ENCODE measurements at places on chromosomes 6 and 20. TPM values are rescaled to one million over a fixed set of nuclear protein-coding genes. Genes with fewer than 3 reads are reported as not detected.

Gene BMP5
- 1.6 TPM for polyA plus RNA-seq

Gene C20orf202
- polyA plus RNA-seq, result 0.27 TPM

Gene SLC32A1
- not detected for polyA plus RNA-seq

Gene RHAG
- 2.8 TPM for polyA plus RNA-seq

Gene KCNK16
- not detected for polyA plus RNA-seq

- DNase-seq, result no peak
These were observed 7.7 kb downstream of the TPMT start for GRCh38 chr6:18147160-18147559.

DNA sequence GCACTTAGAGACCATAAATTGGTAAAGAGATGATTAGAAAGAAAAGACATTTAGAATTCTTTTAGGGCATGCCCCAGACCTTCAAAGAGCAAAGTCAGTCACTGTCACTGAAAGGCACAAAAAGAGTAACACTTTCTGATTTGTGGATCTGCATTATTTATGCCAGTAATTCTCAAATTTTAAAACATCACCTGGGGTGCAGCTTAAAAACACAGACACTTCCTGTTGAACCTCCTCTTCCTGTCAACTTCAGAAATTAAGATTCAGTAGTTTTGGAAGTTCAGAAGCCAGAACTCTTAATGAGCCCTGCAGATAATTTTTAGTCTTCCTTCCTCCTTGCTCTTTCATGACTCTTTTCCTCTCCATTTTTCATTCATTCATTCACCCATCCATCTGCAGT is 137.5 kb downstream of the NRN1 start:
- DNase-seq, result no peak

DNA sequence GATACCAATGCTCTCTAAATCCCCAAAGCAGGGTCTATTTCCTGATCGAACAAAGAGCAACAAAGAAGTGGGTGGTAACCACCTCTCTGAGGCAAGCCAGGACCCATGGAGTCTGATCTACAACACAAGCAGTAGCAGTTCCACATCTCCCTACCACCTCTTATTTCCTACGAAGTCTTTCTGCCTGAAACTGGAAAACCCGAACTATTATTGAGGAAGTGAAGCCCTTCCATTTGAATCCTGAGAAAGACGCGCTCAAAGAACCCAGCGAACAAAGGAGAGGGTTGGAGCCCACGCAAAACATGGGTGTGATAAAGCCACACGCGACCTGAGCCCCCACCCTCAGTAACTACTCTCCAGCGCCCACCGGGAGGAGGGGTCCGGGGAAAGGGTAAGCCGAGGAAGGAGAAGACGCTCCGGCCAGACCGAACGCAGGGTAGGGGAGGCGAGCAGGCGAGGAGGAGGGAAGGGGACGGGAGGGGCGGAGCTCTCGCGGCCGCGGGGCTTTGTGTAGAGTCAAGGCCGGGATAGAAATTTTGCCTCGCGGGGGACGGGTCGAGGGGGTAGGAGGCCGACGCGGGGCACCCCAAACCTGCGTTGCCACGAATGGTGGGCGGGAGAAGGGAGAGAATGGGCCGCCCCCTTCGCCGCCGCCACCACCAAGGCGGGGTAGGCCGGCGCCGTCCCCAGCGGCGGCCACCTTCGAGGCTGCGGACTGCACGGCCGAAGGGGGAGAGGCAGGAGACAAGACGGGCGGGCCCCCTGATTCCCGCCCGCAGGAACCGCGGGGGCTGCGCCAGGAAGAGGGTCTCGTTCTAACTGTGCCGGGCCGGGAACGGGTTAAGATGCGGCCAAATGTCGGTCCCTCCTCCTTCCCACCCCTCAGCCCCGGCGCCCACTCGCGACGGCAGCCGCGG is 802 bp downstream of the HDAC2 start:
- peak; percentile 55 for DNase-seq

DNA sequence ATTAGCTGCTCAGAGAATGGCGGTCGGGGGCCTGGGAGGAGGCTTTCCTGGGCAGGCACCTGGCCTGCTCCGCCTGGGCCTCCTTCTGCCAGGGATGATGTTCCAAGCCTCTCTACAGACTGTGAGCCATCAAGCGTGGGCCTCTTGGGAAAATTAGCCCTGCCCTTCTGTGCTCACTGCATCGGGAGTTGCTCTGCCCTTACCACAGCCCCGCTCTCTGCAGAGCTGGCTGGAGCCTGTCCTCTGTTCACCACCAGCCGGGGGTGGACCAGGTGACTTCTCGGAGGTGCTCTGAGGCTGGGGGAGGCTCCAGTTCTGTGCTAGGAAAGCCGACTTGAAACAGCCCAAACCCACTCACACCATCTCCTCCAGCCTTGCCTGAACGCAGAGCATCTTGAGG is 24.2 kb downstream of the MDGA1 start:
- no peak for DNase-seq

DNA sequence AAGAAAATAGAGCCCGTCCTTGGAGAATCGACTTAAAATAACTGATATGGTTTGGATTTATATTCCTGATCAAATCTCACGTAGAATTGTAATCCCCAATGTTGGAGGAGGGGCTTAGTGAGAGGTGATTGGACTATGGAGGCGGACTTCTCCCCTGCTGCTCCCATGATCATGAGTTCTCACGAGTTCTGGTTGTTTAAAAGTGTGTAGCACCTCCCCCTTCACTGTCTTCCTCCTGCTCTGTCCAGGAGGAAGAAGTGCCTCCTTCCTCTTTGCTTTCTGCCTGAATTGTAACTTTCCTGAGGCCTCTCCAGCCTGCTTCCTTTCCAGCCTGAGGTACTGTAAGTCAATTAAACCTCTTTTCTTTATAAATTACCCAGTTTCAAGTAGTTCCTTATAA is 529.2 kb downstream of the HAO1 start:
- DNase-seq, result no peak

DNA sequence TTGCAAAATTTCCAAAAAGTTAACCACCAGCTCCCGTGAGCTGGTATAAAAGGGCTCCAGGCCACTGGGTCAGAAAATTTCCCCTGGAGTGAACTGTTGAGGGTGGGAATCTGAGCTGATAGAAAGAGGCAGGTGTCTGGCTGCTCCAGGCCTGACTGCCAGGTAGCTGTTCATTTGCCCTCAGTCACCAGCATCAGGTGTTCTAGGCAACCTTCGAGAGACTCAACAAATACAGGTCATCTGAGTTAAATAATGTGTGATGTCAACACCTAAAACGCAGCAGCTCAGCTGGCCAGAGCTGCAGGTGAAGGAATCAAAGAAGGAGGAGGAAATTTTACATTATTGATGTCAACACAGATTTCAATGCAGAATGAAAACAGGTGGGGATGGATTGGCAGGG is 46.7 kb downstream of the KCNK5 start:
- DNase-seq, result no peak

DNA sequence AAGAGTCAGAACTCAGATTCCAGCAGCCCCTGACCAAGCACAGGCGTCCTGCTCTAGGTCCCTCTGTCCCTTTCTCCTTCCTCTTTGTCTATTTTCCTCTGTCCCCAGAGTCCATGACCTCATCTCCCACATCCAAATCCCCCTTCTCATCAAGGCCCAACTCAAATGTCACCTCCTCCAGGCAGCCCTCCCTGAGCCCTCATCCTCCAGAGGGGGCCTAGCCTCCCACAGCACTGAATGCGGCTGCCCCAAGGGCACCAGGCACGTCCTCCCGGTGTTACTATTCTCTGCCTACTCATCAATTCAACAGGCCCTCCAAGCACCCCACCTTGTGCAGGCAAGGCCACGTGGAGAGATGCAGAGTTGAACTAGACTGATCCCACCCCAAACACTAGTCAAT is 49.7 kb downstream of the GRM4 start:
- DNase-seq, result no peak

GRCh38 chr6:121630716-121631115 is 195.3 kb downstream of the GJA1 start:
- no peak for DNase-seq

- DNase-seq, result no peak
These were observed 188.8 kb downstream of the FARS2 start for GRCh38 chr6:5450073-5450472.

DNA sequence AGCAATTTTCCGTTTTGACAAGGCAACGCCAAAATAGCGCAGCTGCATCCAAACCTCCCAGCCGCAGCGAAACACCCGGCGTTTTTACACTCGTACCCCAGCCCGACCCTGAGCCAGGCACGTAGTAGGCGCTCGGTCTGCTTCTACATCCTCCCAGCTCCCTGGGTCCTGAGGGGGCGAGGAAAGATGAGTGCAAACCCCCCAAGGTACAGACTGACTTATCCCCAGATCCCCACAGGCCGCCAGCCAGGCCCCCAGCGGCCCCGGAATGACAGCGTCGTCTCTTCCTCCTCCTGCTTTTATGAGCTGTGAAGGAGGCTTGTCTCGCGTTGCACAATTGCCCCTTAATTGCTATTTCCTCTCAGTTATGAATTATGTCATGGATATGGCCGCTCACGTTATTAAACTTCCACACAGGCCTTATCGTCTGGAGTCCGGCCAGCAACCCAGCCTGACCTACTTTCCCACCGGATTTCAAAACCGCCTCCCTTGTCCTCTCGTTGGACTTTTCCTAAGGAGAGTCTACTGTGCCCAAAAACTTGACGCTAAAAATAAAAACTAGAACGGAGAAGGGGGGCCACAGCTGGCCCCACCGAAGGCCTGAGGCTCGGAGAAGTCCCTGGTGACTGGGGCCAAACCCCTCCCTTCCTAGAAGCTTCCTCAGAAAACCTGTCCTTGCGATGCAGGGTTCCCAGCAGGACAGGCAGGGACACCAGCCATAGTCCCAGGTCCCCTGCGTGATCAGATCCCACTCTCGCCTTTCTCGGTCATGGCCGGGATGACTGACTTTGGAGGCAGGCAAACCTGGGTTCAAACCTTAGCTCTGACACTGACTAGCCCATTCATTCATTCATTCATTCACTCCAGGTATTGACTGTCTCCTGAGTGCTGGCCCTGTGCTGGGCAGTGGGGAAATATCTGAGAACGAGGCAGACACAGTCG is 130.9 kb upstream of the PTPN1 start:
- peak; percentile 96 for DNase-seq

DNA sequence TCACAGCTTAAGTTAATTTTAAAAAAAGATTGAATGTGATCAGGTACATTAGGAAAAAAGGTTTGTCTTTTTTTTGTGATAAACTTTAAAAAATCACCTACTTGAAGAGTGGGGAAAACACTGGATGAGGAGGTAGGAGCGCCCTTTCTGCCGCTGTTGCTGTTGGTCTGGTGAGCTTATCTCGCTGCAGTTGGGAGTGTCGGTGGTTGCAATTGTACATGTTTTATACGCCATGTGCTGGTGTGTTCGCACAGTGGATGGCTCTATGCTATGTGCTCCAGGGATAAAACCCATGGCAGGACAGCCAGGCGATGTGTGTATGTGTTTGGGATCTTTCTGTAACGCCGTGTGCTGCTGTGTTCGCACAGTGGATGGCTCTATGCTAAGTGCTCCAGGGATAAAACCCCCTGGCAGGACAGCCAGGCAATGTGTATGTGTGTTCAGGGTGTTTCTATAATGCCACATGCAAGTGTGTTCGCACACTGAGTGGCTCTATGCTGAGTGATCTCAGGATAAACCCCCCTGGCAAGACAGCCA is 1.7 kb downstream of the SLC22A3 start:
- no peak for DNase-seq

GRCh38 chr6:133242637-133243585 is 1.8 kb downstream of the EYA4 start:
- peak; percentile 41 for DNase-seq

- no peak for DNase-seq
These were observed 21.2 kb downstream of the MKKS start for GRCh38 chr20:10412591-10413408.

- DNase-seq, result no peak
These were observed 52.5 kb downstream of the TNFRSF21 start for GRCh38 chr6:47256981-47257730.

DNA sequence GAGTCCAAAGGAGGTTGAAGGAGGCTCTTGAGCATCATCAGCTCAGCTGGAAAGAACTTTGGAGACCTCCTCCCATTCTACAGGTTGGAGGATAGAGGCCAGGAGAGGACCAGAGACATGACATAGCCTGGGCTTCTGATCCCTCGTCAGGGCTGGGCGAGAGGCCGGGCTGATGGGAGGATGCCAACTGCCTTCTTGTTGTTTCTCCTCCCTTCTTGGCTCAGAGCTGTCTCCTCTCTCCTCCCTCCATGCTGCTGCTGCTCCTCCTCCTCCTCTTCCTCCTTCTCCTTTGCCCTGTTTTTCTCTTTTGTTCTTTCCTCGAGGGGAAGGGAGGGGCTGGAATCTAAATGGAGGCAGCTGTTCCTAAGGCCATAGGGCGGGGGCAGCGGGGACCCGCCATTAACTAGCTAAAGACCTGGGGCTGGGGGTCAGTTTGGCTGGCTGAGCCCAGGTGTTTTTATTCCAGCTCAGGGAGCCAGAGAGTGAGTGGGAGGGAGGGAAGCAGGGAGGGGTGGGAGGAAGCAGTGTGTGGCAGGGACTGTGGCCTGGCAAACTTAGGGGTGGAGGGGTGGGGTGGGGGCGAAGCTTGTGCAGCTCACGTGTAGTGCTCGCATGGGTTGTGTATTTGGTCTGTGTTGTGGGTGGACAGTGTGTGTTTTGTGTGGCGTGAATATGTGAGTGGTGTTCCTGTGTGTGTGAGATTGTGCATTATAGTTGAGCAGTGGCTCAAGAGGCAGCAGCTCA is 84.8 kb downstream of the CD40 start:
- peak; percentile 64 for DNase-seq

- no peak for DNase-seq
These were observed 222.7 kb upstream of the OPRM1 start for GRCh38 chr6:153816366-153816765.

DNA sequence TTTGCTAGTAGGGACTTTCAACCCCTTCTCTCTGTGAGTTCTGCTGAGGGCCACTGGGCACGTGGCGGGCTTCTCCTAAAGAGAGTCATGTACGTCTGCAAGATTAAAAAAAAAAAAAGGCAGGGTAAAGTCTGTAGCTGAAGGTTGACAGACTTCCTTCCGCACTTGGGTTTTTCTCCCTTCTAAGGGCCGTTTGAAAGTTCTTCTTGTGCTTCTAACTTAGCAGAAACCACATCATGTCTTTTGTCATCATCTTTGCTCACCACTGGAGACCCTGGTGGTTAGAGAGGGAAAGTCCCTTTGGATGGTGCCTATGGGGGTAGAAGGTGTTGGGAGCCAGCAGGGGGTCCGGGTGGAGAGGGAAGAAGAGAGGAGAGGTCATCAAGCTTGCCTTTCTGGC is 31.4 kb downstream of the PRDM1 start:
- DNase-seq, result no peak

GRCh38 chr20:5448449-5449118 is 131.8 kb upstream of the PROKR2 start:
- peak; percentile 54 for DNase-seq

- no peak for DNase-seq
These were observed 76.7 kb downstream of the LRFN2 start for GRCh38 chr6:40510442-40510841.

- no peak for DNase-seq
These were observed 532.3 kb downstream of the MAFB start for GRCh38 chr20:40156600-40157317.

DNA sequence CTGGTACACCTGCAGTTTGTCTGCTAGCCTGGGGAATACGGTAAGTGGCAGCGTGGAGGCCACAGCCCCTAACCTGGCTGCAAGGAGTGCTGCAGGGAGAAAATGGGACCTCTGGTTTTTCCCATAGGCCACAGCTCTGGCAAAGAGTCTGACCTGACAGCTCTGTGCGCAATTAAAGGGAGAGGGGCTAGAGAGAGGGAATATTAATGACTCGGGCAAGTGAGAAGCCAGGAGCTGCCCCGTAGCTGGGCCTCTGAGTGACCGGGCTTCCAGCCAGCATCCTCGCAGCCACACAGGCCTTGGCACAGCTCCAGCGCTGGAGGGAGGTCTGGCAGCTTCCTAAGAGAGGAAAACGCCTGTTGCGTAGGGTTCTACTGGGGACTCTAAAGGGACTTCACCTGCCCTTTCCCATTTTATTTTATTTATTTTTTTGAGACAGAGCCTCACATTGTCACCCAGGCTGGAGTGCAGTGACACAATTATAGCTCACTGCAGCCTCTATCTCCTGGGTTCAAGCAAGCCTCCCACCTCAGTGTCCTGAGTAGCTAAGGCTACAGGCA is 18.2 kb upstream of the OCSTAMP start:
- DNase-seq, result peak; percentile 96

Data from right cardiac atrium (tissue), 5 donors.